ENCODE measurements at places on chromosomes 4 and X.

- DNase-seq = no peak
Measured at GRCh38 chr4:675980-676870, 1.9 kb downstream of the MYL5 start.

DNA sequence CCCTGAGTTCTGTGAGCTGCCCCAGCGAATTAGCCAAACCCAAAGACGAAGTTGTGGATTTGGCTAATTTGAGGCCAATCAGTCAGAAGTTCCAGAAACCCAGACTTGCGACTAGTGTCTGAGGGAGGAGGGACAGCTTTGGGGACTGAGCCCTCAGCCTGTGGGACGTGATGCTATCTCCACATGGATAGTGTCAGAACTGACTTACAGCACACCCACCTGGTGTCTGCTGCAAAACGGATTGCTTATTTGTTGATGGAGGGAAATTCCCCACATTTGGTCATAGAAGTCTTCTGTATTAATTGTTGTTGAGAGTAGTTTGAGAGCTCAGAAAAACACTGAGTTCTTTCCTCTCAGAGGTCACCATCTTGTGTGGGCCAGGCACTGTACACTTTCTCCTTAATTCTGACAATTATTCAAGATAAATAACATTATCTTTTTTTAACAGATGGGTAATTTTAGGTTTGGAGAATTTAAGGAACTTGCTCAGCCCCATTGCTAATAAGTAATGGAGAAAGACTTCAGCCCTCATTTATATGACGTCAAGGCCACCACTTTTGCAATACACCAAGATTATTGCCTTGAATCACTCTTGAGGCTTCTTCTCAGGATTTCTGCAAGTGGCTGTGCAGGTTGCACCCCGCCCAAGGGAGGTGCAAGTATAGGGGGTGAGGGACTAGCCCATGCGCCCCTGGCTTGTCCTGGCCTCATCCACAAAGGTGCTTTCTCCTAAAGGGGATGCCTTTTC lies 16.7 kb downstream of the CLRN2 start:
- no peak for DNase-seq

GRCh38 chr4:6965329-6965728 lies 55.7 kb downstream of the TBC1D14 start:
- no peak for DNase-seq

GRCh38 chrX:118143578-118143977 lies 27.0 kb upstream of the KLHL13 start:
- no peak for DNase-seq

DNA sequence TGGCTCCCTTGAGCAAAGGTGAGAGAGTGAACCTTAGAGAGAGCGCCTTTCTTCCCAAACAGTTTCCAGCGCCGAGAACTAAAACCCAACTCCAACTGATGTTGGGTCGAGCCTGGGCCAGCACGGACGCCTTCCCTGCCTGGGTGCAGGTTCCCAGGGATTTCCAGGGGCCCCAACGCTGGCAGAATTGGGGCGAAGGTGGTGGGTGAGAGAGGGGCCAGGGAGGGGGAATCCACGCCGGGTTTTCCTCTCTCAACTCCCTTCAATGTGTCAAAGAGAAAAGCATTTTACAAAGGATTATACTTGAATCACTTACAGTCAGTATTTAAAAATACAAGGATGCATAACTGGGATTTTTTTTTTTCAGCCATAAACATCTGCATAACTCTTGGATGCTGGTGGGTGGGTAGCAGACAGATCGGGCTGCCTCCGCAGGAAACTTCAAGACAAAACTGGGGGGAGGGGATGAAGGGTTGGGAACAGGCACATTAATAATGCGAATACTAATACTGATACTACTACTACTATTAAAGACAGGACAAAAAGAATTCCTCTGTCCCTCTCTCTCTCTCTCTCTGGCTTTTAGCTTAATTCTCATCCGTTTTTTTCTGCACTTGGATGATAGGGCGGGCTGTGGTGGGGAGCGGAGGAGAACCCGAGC lies 1.3 kb upstream of the ARX start:
- DNase-seq = no peak

GRCh38 chr4:111187108-111187507 lies 564.2 kb upstream of the PITX2 start:
- DNase-seq = no peak

DNA sequence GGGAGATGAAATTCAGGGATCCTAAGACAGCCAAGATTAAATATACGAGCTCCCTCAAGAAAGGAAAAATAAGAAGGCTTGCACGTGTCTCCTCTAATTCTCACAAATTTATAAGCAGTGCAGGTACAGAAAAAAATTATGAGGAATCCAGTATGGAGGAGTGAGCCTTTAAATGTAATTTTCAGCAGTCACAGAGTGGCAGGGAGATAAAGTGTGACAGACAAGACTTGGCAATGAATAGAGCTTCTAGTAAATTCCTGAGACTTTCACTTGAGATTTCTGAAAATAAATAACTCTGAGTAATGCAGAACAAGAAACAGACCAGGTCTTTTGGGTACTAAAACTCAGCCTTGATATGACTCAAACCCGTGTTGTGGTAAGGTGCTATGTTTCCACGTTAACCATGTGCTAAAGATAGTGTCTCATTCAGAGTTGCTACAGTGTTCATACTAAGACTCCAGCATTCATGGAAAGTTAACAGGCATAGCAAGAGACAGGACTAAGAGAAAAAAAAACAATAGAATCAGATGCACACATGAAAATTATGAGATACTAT lies 119.8 kb downstream of the SPOCK3 start:
- DNase-seq = no peak

- no peak for DNase-seq
Measured at GRCh38 chr4:107210450-107211239, 174.5 kb upstream of the DKK2 start.

- DNase-seq = no peak
Measured at GRCh38 chr4:45408996-45409395, 682.6 kb upstream of the GNPDA2 start.

DNA sequence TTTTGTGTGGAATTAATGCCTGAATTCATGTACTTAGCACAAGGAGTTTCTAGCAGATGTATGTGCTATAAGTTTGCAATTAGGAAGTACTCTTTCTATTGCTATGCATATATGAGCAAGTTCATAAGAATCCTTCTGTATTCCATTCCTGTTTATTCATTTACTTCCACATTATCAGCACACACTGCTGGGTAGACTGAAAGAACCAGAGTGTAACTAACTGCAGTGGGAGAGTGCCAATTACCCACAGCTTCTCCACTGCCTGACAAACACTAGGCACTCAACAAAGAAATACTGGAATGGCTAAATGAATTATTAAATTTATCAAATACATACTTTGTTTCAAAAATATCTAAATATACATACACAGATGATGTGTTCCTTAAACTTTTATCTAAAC lies 219.6 kb downstream of the CAMK2D start:
- no peak for DNase-seq

GRCh38 chr4:146469022-146469421 lies 52.7 kb downstream of the SLC10A7 start:
- no peak for DNase-seq

DNA sequence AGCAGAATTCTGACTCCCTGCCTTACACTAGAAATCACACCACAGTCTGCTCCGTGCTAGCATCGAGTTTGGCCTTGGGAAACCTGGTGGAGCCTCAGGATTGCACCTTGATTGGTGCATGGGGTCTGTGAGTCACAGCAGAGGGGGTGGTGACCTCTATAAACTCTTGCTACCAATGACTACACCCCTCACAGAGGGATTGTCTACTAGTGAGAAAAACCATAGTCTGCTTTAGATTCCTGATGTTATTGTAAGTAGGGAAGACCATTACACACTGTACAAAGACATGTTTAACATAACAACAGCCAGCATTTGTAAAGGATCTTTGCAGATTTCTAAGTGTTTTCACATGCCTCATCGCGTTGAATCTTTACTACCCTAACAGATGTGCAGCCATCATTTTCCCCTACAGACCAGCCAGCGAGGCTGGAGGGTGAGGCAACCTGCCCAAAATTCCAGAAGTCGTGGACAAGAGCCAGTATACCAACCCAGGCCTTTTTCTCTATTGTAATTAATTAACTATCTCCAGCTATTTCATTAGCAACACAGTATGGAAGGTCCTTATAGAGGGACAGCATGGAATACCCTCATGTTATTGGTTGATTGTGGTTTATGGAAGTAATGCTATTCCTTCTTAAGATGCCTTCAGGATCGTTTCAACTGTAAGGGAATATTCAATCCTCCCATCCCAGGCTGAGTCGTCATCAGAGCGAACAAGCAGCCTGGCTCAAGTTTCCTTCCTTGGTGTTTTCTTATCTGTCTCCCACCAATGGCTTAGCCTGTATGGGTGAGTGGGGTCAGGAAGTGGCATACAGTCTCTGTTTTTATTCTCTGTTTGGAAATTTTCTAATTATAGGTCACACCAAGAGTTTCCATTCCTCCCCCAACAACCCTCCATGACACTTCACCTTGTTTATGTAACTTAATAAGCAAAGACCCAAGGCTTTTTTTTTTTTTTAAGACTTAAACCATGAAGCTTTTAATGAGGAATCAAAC lies 55.9 kb upstream of the KDR start:
- DNase-seq = no peak

DNA sequence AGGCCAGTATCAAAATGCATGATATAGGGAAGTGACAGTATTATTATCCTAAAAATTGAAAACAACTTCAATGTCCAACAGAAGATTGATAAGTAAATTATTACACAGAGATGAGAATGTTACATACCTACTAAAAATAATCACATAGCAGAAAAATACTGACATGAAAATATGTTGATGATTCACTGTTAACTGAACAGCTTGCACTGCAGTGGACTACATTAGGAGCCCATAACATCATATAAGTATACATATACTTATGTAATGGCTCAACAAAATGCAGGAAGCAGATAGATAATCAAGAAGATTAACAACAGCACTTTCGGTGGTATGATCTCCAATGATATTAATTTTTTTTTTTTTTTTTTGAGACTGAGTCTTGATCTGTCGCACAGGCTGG lies 7.1 kb downstream of the CLOCK start:
- DNase-seq = no peak

DNA sequence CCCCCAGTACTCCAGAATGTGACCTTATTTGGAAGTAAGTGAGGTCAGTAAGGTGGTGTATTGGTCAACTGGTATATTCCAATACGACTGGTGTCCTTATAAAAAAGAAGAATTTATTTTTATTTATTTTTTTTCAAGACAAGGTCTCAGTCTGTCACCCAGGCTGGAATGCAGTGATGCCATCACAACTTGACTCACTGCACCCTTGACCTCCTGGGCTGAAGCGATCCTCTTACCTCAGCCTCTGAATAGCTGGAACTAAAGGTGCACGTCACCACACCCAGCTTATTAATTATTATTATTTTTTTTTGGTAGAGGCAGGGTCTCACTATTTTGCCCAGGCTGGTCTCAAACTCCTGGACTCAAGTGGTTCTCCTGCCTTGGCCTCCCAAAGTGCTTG lies 115.1 kb upstream of the PITX2 start:
- no peak for DNase-seq

DNA sequence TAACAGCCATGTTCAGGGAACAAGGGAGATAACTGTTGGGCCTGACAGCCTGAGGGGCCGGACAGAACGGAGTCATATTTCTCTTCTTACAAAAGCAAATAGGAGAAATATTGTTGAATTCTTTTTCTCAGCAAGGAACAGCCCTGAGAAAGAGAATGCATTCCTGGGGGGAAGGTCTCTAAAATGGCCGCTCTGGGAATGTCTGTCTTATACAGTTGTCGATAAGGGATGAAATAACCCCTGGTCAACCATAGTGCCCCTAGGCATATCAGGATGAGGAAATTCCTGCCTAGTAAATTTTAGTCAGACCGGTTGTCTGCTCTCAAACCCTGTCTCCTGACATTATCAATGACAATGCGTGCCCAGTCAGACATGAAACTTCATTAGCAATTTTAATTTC lies 1925.5 kb downstream of the PCDH7 start:
- no peak for DNase-seq

DNA sequence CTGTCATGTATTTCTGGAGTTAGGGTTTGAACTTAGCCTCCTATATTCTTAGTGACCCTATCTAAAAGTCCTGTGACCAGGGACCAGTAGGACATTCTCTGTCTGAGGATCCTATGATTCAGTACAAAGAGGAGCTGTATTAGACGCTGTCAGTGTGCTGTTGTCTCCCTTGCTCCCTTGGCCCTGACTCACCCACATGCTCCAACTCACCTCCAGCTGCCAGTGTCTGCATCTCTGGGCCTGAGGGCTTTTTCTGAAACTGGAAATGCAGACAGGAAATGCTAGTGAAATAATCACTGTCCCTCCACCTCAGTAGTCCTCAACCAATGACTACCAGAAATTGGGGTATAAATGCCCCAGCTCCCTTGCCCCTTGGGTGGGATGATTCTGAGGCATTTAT lies 535.3 kb upstream of the RPS6KA3 start:
- DNase-seq = no peak

GRCh38 chrX:41912923-41913322 lies 10.4 kb downstream of the CASK start:
- no peak for DNase-seq

DNA sequence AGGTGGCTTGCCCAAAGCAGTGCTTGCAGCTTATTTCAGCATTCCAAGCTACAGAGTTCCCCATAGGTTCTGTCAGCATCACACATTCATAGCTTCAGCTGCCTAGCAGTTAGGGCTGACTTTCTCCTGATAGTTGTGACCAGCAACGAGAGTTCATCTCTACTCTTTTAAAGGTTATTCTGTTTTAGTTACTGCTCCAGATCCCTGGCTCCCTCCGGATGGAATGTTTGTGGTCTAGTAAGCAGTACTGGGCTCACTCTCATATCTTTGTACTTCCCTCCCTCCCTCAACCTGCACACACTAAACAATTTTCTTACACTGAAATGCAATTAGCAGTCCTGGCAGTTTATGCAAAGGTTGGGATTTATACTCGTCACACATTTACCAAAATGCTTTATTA lies 43.9 kb downstream of the PTTG2 start:
- no peak for DNase-seq

DNA sequence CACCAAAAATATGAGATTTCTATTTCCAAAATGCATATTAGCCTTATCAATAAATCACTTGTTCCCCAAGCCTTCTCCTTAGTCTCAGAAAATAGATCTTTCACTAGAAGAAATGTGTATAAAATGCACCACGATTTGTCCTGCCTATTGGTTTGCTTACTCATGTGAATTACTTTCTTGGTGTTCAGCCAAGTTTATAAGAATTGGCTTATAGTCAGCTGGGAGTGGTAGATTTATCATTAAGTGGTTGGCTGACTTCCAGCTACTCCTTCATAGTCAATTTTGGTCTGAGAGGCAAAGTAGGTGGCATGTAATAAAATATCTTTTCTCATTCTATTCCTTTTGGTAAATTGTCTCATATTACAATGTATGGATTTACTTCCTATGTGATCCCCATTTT lies 1.3 kb downstream of the SULT1E1 start:
- DNase-seq = no peak

- DNase-seq = no peak
Measured at GRCh38 chr4:127832585-127832984, 48.1 kb upstream of the PLK4 start.

GRCh38 chrX:53073115-53073586 lies 9.0 kb upstream of the TSPYL2 start:
- no peak for DNase-seq

DNA sequence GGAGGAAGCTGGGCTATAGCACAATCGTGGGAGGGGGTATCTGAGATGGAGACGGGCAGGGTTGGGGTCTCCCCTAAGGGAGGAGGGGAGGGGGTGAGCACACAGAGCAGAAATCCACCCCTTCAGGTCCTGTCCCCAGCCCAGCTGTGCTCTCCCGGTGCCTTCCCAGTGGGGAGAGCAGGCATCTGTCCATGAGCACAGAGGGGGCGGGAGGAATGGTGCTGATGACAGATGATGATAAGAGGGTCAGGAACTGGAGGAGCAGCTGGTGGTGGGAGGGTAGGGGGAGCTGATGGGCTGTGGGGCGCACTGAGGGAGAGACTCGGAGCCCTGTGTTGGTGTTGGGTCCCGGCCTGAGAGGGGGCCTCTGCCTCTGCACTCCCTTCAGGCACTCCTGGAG lies 8.6 kb downstream of the ATP2B3 start:
- no peak for DNase-seq

All from activated CD4-positive, alpha-beta T cell treated with anti-CD3 and anti-CD28 coated beads for 48 hours (primary cell).